Renal cortical epithelial cell (primary cell): ENCODE measurements at places on chromosomes 11 and 22.

GRCh38 chr22:20646906-20647305, 127.0 kb upstream of the SERPIND1 start:
- no peak for DNase-seq

- DNase-seq: no peak
These were observed 28.6 kb downstream of the GNAZ start for GRCh38 chr22:23098718-23099530.

- no peak for DNase-seq
These were observed 119.1 kb upstream of the CSNK2A3 start for GRCh38 chr11:11472106-11472505.

GRCh38 chr11:88620568-88621130, 283.1 kb upstream of the CTSC start:
- DNase-seq: no peak

GRCh38 chr11:83361831-83362230, 75.7 kb upstream of the CCDC90B start:
- DNase-seq: no peak
